ENCODE measurements at places on chromosomes 3 and 15. TPM values are rescaled to one million over a fixed set of nuclear protein-coding genes. Genes with fewer than 3 reads are reported as not detected.
A peak's percentile ranks its signal among the peaks of the same experiment; 100 is the strongest.

DNA sequence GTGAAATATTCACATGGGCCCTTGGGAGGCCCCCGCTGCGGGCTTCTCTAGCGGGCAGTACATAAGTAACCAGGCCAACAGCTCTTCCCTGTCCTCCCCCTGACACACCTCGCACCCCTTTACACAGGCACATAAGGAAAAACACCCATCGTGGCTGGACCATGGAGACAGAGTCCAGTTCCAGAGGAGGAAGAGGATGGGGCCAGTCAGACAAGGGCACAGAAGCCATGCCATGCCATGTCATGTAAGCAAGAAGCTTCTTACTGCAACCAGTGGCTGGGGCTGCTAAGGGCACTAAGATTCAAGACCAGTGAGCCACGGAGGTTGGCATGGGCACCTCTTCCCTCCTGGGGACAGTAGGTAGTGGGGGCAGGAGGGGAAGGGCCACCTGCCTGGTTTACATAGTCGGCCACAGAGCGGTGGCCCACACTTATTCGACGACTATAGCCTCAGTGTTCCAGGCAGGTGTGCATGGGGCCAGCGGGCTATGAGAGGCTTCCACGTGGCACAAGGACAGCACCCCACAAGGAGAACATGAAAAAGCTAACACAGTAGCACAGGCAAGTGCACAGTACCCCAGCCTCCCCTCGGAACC lies 5.7 kb upstream of the CYP11A1 start:
- no peak for DNase-seq

- no peak for DNase-seq
Observed at GRCh38 chr3:105158286-105158685, 208.4 kb upstream of the ALCAM start.

- DNase-seq: peak; percentile 20
Observed at GRCh38 chr3:128068156-128068620, 16.0 kb downstream of the SEC61A1 start.

GRCh38 chr3:50319181-50319893 lies 3.2 kb downstream of the HYAL2 start:
- no peak for DNase-seq

Gene TPRG1
- polyA plus RNA-seq: 30.5 TPM

Gene IL17RE
- polyA plus RNA-seq: 1.2 TPM
